ENCODE measurements at places on chromosomes 4 and X.

GRCh38 chr4:118762730-118763477, 73.0 kb downstream of the SEC24D start:
- DNase-seq: no peak

- DNase-seq: no peak
Measured at GRCh38 chr4:41140410-41140809, 73.9 kb downstream of the APBB2 start.

DNA sequence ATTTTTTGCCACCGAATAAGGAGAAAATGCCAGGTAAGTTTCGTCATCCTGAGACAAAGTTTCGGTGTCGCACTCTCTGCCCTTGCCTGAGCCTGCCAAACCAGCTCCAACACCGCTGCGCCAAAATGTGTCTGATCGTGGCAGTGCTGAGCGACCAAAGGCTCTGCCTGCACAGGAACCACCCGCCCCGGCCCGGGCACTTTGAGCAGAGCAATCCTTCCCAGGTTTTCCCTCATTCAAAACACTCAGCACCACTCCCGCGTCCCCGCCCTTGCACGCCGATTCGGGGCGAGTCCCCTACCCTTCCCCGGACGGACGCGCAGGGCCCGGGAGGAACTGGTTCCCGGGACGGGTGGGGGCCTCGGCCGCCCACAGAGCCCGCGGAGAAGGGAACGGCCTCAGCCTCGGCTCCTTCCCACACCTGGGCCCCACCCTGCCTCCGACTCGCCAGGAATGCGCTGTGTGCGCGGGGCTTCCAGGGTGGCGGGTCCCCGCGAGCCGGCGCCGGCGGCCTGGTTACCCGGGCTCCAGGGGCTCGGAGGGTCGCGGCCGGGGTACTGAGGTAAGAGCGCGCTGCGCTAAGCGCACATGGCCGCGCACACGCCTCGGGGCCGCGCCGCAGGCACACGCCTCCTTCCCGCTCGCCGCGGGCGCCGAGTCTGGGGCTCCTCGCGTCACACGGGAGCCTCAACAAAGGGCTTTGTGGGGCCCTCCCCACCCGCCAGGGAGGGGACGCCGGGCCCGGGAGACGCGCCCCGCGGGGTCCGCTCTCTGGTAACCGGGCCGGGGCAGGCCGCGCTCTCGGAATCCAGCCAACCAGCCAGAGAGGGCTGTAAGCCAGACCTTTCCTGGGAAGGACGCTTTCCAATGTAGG, at the start of gene C4orf36:
TSS of gene C4orf36 (minus strand) at position 661 of the 874 bp plus-strand sequence. CDS start 902 bp downstream, outside the sequence.
- DNase-seq: no peak

- DNase-seq: no peak
Measured at GRCh38 chr4:87224141-87224923, 3.9 kb upstream of the KLHL8 start.

- no peak for DNase-seq
Measured at GRCh38 chr4:174058846-174059245, 224.6 kb downstream of the FBXO8 start.

DNA sequence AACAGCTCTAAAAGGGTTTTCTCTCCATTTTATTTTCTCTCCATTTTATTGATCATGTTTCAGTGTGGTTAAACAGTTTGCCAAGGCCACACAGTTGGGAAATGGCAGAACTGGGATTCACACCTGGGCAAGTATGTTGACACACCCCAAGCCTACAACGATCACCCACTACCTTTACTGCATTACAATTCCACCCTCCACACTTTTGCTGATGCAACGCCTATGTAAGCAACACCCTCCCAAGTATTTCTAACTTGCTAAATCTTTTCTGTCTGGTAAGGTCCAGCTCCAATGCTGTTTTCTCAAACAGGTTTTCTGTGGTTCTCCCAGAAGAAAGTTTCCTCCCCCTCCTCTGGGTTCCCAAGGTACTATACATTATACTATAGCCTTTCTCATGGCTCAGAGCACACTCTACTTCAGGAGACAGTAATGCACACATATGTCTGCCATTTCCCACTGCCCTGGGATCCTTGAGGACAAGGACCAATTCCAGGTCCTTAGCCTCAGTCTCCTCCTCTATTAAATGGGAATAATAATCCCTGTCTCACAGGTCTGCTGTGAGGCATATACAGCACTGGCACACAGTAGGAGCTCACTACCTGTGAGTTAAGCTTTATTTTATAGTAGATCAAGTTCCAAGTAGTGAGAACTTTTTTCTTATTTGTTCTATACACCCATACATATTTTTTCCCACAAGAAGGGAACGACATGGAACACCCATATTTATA, 27.9 kb downstream of the IQSEC2 start:
- DNase-seq: no peak

All from activated CD4-positive, alpha-beta T cell treated with anti-CD3 and anti-CD28 coated beads for 1 hour (primary cell).